ENCODE measurements at places on chromosomes 3 and 15. TPM values are rescaled to one million over a fixed set of nuclear protein-coding genes. Genes with fewer than 3 reads are reported as not detected.

The PLA2G4E gene
- 0.09 TPM for total RNA-seq

- no peak for DNase-seq
Observed at GRCh38 chr3:195903950-195904290, 4.4 kb downstream of the TNK2 start.

The EPHA6 gene
- 2.4 TPM for total RNA-seq

DNA sequence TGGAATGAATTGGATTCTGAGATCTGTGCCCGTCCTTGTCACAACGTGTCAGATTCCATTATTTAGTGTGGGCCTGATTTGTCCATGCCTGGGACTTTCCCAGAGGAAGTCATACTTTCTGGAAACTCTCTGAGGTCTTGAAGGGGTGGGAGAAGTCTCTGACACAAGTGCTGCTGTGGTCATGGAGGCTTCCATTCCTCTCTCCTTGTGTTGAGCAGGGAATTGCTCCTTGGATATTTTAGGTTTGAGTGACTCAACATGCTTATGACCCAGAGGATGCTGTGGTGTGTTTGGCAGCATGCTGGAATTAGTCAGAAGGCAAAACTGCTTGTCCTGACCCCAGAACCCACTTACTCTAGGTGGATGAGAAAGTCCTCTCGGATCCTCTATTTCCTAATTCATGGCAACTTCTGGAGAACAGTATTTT is 132.1 kb downstream of the LPP start:
- no peak for DNase-seq

GRCh38 chr3:151537726-151538125 is 76.9 kb upstream of the IGSF10 start:
- DNase-seq: no peak

GRCh38 chr15:44243141-44243540 is 45.4 kb upstream of the GOLM2 start:
- no peak for DNase-seq

- no peak for DNase-seq
Observed at GRCh38 chr3:150738688-150739087, 24.3 kb downstream of the SIAH2 start.

The MASP1 gene
- total RNA-seq: 17.8 TPM

DNA sequence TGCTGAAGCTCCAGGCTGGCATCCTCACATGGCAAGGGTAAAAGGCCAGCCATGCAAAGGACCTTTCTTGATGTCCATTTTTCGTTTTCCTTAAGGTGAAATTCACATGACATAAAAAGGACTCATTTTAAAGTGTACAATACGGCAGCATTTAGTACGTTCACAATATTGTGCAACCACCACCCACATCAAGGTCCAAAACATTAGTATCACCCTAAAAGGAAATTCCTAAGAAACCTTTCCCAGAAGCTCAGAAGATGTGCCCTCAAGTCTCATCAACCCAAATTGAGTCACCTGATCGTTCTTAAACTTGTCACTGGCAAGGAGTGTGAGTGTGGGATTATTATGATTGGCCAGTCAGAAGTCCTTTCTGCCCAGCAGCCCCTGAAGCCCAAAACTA is 250.1 kb downstream of the TLE3 start:
- DNase-seq: no peak

Data from mucosa of gallbladder (tissue), 1 donor.